ENCODE measurements at places on chromosomes 13 and 19. TPM values are rescaled to one million over a fixed set of nuclear protein-coding genes. Genes with fewer than 3 reads are reported as not detected.

The POU2F2 gene
- 0.56 TPM for polyA plus RNA-seq

The STAP2 gene
- not detected for polyA plus RNA-seq

The GPR4 gene
- polyA plus RNA-seq = not detected

The MAP2K2 gene
- 7.0 TPM for polyA plus RNA-seq

The ZNF653 gene
- not detected for polyA plus RNA-seq

The ICAM4 gene
- not detected for polyA plus RNA-seq

The DNAAF3 gene
- polyA plus RNA-seq = not detected

The PRR19 gene
- polyA plus RNA-seq = not detected

The SGCG gene
- not detected for polyA plus RNA-seq

The APOC1 gene
- polyA plus RNA-seq = 19.8 TPM

The SIGLECL1 gene
- polyA plus RNA-seq = not detected

The MAP4K1 gene
- polyA plus RNA-seq = not detected

The OR7C1 gene
- polyA plus RNA-seq = 0.09 TPM
